ENCODE measurements at places on chromosomes 3 and 15. TPM values are rescaled to one million over a fixed set of nuclear protein-coding genes. Genes with fewer than 3 reads are reported as not detected.

Gene NDUFB5
- 362 TPM for total RNA-seq

Gene ANAPC13
- total RNA-seq = 89.6 TPM

Gene GUCA1C
- 3.4 TPM for total RNA-seq

Gene ACP3
- total RNA-seq = 6.2 TPM

Gene GOLGA6A
- not detected for total RNA-seq

Gene NPAP1
- total RNA-seq = not detected

Gene CCR9
- total RNA-seq = not detected

Gene PPP1R14D
- total RNA-seq = not detected

Gene FBXO40
- 192 TPM for total RNA-seq

Gene EBLN2
- total RNA-seq = 2.5 TPM

Gene ERC2
- 3.8 TPM for total RNA-seq

Gene DUOXA2
- total RNA-seq = not detected

- peaks cover 4% of the 10 kb centered on the region for H3K4me1 ChIP-seq
- no peak for DNase-seq
- H3K27ac ChIP-seq = no peak within 1 kb of the TSS
- no peaks in the 10 kb centered on the region for H3K36me3 ChIP-seq
These were observed at the start of gene IL20RB for GRCh38 chr3:136957751-136958288. IL20RB (plus strand) TSS chr3:136957983; CDS start chr3:136958114, 131 bp downstream.

DNA sequence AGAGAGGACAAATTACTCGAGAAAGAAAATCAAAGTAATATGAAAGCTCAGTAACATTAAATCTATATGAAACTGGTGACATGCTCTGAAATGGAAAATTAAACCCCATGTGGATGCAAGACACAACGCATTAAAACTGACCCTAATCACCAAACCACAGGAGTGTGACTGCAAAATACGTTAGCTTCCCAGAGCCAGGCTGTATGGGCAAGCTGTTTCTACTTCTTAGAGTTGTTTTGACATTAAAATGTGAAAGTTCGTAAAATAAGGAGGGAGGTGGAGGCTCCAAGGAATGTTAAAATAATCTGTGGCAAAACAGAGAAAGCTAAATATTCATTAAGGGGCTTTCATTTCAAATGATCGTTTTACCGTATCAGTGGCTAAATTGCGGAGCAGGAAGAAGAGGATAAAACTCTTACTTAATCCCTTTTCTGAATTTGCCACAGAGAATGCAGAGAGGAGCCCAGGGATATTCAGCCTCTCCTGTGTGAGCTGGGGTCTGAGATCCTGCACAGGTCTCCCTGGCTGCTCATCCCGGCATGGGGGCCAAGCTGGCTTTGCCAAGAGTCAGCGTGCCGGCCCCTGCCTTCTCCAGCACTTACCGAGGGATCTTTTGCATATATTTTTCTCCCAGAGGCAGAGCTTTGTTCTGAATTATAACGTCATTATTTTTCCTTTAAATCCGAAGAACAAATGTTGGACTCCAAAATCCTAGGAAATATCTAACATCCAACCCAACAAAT, 239.8 kb upstream of the THBS1 start:
- no peak overlapping the region for H3K27ac ChIP-seq
- H3K4me3 ChIP-seq = no peak overlapping the region

- peaks cover 4% of the 10 kb centered on the region for H3K4me1 ChIP-seq
- DNase-seq = no peak
- H3K27me3 ChIP-seq = no peaks in the 10 kb centered on the region
- H3K4me3 ChIP-seq = no peak overlapping the region
These were observed 62.0 kb upstream of the CSTA start for GRCh38 chr3:122263058-122263457.

DNA sequence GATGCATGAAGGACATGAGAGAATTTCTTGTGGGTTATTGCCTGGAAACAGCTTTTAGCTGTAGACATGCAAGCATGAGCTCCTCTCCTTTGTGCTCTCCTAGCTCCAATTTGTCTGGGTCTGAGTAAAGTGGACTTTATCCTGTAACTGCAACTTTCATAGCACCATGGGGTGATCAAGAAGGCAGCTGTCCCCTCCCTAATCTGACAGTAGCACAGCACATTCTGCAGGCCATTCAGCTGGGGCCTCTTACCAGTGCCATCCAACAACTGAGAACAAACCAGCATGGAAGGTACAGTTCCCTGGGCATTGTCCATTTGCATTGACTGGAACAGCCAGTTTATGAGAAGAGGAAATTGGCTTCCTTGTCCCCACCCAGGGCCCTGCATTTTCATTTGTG, 7.7 kb upstream of the RAB27A start:
- H3K27ac ChIP-seq = no peak overlapping the region
- no peaks in the 10 kb centered on the region for H3K27me3 ChIP-seq
- DNase-seq = no peak
- no peaks in the 10 kb centered on the region for H3K36me3 ChIP-seq
- H3K4me3 ChIP-seq = no peak overlapping the region

DNA sequence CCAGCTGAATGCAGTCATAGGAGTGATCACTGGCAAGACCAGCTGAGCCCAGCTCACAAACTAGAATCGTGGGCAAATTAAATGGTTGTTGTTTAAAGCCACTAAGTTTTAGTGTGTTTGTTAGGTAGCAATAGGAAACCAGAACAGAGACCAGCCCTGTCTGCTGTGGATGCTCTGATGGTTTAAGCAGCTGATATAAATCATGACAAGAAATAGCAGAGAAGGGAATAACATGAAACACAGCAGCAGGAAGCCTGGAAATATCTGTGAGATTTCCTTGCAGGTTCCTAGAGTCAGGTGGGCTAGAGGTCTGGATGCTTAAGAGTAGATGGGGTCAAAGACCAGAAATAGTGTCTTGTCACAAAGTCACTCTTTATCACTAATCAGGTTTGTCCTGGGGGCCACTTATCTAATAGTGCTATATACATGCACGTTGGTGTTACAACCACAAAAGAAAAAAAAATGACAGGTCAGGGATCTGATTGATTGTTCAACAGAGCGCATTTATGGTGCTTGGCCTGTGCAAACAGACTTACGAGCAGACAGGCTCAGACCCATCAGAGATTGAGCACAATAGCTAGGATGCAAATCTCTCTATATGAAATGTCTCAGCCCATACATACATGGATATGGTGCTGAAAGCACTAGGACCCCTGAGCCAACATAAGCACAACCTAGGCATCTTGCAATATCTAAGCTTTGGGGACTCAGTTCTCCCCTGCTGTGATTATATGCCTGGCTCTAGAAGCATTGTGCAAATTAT, 967.7 kb downstream of the AGBL1 start:
- H3K4me3 ChIP-seq = no peak overlapping the region
- H3K27me3 ChIP-seq = no peaks in the 10 kb centered on the region
- no peak overlapping the region for H3K27ac ChIP-seq
- no peak for DNase-seq
- no peaks in the 10 kb centered on the region for H3K36me3 ChIP-seq

DNA sequence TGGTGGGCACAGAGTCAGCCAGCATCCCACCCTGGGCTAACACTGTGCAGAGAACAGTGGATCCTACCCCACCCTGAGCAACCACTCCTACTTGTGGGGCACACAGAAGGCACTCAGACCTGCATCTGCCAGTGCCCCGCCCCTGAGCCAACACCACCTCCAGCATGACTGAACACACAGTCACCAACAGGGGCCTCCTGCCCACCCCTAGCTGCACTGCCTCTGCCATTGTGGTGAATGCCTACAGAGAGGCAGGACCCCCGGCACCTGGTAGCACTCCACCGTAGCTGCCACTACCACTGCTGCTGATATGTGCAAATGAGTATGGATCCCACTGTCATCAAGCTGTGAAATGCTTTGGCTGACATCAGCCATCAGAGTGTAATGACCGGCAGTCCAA, 123.1 kb downstream of the ADAMTSL3 start:
- H3K27me3 ChIP-seq = no peaks in the 10 kb centered on the region
- H3K4me1 ChIP-seq = no peaks in the 10 kb centered on the region
- H3K36me3 ChIP-seq = no peaks in the 10 kb centered on the region
- H3K27ac ChIP-seq = no peak overlapping the region
- no peak for DNase-seq
- no peak overlapping the region for H3K4me3 ChIP-seq

GRCh38 chr15:101684384-101684783, 32.2 kb upstream of the TM2D3 start:
- H3K4me1 ChIP-seq = no peaks in the 10 kb centered on the region
- DNase-seq = peak; percentile 43
- no peaks in the 10 kb centered on the region for H3K27me3 ChIP-seq
- H3K36me3 ChIP-seq = peaks cover 25% of the 10 kb centered on the region

- no peak for DNase-seq
- peaks cover 18% of the 10 kb centered on the region for H3K4me1 ChIP-seq
- no peak overlapping the region for H3K27ac ChIP-seq
- H3K36me3 ChIP-seq = no peaks in the 10 kb centered on the region
- no peaks in the 10 kb centered on the region for H3K27me3 ChIP-seq
These were observed 1.0 kb upstream of the NR2E3 start for GRCh38 chr15:71809346-71809745.

- H3K27ac ChIP-seq = no peak overlapping the region
- peaks cover 4% of the 10 kb centered on the region for H3K4me1 ChIP-seq
- H3K36me3 ChIP-seq = no peaks in the 10 kb centered on the region
- H3K4me3 ChIP-seq = no peak overlapping the region
- no peaks in the 10 kb centered on the region for H3K27me3 ChIP-seq
These were observed 217.1 kb downstream of the GBE1 start for GRCh38 chr3:81544385-81544784.

DNA sequence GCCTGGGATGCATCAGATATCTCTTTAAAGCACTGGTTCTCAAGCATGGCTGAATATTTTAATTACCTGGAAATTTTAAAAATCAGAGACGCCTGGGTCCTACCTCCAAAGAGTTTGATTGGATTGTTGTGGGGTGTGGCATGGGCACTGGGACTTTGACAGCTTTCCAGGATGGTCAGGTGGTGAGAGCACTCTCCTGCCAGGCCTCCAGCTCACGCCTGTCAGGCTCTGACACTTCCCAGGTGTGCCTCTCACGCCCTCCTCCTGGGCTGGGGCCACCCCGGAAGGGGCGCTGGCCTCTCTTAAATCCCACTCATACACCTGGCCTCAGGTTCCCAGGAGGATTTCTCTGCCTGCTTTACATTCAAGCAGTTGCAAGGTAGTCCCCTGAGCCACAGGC, 48.5 kb downstream of the AMOTL2 start:
- H3K27ac ChIP-seq = peak overlapping the region; percentile 67
- no peaks in the 10 kb centered on the region for H3K27me3 ChIP-seq
- peaks cover 28% of the 10 kb centered on the region for H3K4me1 ChIP-seq
- DNase-seq = peak; percentile 52

GRCh38 chr3:43319376-43319775, 33.0 kb downstream of the SNRK start:
- DNase-seq = peak; percentile 46
- H3K27ac ChIP-seq = peak overlapping the region; percentile 73
- H3K27me3 ChIP-seq = no peaks in the 10 kb centered on the region

DNA sequence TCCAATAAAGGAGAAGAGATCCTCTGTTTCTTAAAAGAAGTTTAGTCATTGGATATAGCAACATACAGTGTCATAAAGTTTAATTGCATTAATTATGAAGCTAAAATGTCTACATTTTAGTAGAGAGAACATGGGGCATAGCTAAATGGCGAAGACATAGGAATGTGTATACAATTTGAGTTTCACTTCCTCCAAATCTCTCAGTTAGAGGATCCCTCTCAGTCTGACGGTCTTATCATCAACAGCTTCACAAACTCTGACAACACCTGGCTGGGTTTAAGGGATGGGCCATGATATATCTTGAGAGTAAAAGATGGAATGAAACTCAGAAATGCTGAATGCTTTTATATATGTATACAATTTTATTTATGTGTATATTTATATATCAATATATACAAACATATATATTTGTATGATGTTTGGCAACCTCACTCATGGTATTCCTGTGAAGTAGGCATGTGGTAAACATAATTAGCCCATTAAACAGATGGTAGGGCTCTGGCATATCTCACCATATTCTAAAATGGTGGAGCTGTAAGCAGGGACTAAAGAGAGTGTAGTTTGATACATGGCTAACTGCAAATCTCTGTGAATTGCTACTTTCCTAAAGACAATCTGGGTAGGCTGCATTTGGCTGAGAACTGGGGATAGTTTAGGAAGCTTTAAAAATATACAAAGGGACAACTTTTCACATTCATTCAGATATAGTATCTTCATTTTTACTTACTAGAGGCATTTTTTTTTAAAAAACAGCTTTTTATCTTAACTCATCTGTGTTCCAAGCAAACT, 111.6 kb downstream of the TIGIT start:
- H3K27ac ChIP-seq = no peak overlapping the region
- H3K36me3 ChIP-seq = no peaks in the 10 kb centered on the region
- no peak for DNase-seq
- H3K4me3 ChIP-seq = no peak overlapping the region
- H3K4me1 ChIP-seq = peaks cover 3% of the 10 kb centered on the region

DNA sequence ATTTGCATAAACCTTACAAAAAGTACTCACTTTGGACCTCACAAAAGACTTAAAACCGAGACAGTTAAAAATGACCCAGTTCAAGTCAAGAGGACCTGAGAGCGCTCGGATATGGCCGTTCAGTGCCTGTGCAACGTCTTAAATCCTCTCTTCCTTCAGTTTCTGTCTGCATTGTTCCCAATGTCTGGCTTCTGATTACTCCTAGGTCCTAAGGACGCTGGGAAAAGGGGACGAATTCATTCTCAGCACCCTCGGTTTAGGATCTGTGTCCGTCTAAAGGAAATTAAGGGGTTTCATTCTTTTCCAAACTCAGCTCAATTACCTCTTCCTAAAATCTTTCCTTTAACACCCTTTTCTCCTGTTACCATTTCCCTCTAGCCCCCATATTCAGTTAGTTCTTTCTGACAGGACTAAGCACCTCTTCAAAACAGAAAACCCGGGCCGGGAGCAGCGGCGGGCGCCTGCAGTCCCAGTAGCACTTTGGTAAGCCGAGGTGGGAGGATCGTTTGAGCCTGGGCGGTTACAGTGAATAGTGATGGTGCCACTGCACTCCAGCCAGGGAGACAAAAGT, 970 bp downstream of the DPPA4 start:
- H3K36me3 ChIP-seq = no peaks in the 10 kb centered on the region
- H3K27me3 ChIP-seq = peaks cover 8% of the 10 kb centered on the region
- H3K4me1 ChIP-seq = no peaks in the 10 kb centered on the region
- H3K4me3 ChIP-seq = peak overlapping the region; percentile 32
- H3K27ac ChIP-seq = no peak overlapping the region

DNA sequence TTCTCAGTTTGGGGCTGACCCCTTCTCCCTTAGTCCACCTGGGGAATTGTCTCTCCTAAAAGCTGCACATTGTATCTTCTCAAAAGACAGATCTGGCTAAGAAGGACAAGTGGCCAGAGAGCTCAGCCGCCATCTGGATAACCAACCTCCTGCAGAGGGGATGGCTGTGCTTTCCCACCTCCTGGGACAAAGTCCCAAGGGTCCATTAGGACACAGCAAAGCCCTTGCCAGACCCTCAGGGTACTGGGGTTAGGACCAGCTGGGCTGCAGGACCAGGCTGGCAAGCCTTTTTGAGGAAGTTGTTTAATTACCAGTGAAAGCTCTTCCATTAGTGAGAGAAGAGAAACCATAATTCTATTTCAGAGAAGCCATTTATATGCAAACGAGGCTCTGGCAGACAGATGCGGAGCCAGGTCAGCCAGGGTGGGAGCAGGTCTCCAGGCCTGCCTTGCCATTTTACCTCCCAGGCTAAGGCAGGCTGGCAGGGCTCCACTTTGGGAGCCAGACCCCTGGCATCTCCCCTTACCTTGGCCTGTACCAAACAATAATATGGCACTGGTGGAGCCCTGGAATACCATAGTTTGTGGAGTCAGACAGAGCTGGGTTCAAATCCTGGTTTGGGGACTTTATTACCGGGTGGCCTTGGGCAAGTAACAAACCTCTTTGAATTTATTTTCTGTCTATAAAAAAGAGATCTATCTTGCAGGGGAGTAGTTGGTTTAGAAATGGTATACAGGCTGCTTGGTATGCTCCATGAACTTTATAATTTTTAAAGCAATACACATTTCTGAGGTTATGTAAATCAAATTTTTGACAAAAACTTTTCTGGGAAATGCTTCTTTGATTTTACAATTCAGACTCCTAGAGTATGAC, 17.9 kb downstream of the SHF start:
- no peaks in the 10 kb centered on the region for H3K36me3 ChIP-seq
- H3K27ac ChIP-seq = no peak overlapping the region
- no peak for DNase-seq
- H3K4me1 ChIP-seq = peaks cover 6% of the 10 kb centered on the region
- H3K27me3 ChIP-seq = no peaks in the 10 kb centered on the region

Measured in heart left ventricle (tissue), 16 donors.